ENCODE measurements at places on chromosomes 3 and 15.

- DNase-seq: peak; percentile 70
Observed at GRCh38 chr3:66407611-66408218, 93.1 kb downstream of the LRIG1 start.

DNA sequence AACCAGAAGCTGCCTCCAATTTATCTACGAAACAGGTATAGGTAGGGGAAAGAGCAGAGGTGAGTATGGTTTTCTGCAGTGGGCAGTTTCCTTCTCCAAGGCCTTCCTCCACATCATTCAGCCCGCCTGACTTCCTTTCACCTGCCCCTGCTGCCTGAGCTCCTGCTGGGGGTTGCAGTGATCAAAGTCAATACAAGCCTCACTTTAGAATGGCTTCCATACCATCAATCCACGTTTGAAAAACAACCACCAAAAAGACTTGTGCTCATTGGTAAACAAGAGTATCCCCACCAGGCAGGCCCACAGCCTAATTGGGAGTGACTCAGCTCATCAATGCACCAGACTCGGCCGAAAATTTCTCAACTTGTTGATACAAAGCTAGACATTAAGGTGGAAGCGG lies 159.9 kb downstream of the MAGI1 start:
- DNase-seq: no peak

DNA sequence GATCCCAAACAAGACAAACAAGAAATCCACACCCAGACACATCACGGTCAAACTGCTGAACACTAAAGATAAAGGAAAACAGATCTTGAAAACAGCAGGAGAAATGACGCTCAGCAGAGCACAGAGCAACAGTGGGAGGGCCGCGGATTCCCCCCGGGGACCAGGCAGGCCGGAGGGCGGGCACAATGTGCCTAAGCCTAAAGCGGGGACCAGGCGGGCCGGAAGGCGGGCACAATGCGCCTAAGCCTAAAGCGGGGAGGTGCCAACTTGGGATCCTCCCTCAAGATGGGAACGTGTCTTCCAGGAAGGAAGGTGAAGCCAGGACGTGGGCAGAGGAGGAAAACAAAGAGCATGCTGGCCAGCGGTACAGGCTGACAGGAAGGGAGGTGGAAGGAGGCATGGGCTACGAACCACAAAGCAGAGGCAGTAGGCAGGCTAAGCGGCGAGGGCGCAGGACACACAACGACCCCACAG lies 31.1 kb downstream of the CYFIP1 start:
- no peak for DNase-seq

DNA sequence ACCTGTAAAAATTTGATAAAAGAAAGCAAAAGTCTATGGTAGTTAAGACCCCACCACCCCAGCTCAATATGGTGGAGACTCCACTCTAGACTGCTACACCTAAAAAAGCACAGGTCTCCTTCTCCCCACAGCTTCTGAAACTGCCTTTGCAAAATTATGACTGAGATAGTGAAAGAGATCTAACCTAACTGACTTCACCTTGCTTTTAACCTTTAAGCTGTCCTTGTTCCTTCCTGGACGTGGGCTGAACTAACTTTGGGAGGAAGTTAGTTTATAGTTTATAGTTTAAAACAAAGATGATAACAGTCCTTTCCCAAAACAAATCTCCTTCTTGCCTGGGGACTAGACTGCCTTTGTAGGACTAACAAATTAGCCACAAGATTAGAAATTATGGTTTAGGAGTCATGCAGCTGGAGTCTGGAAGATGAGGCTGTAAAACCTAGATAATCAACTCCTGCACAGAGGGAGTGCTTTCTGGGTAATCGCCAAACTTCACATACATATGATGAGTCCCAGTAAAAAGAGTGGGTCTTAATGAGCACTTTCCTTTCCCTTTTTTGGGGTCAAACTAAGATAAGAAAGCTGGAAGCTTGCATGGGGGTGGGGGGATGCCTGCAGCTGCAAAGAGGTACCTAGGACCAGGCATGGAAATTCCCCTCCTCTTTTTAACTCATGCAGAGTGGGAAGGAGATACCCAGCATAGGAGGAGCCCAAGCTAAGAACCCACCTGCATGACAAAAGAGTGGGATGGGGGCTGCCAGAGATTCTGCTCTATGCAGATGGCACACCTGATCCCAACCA lies 17.5 kb downstream of the CCR8 start:
- no peak for DNase-seq

DNA sequence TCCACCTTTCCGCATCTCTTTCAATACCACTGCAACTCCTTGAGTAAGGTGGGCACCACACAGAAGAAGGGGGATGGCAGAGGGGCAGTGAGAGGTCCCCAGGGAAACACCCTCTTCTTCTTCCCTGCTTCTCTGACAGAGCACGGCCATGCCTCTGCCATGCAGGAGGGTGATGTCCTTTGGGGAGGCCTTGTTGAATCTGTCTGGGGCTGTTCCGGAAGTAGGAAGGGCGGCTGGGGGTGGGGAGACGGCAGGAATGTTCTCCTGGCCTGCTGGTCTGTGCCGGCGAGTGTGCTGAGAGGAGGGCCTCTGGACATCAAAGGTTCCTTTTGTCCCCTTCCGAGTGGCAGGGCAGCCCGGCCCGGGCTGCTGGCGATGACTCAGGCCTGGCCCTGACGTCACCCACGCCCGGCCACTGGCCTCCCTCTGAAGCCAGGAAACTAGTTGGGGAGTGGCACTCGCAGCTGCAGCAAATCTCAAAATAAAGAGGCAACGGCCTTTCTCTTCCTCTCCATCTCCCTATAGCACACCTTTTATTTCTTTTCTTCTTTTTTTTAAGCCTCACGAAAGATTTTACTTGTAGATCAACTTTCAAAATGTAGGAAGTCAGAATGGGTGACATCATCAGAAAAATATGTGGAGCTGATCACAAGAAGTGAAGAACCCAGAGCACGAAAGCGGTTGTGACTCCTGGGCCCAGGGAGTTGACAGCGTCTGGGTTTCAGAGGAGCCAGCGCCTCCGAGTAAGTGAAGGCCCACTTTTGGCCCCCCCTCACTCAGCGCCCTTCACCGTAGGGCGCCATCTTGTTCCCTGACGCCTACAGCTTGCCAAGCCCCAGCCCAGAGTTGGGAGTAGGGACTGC lies at the start of gene ZBTB38:
TSS of gene ZBTB38 (plus strand) at position 443 of the 863 bp plus-strand sequence. CDS start 73,885 bp downstream, outside the sequence.
- DNase-seq: peak; percentile 54

- DNase-seq: no peak
Observed at GRCh38 chr3:185655426-185656320, 69.6 kb downstream of the SENP2 start.

- no peak for DNase-seq
Observed at GRCh38 chr15:67013696-67014095, 51.7 kb upstream of the SMAD3 start.

- DNase-seq: no peak
Observed at GRCh38 chr3:9765865-9766264, 3.9 kb downstream of the CAMK1 start.

DNA sequence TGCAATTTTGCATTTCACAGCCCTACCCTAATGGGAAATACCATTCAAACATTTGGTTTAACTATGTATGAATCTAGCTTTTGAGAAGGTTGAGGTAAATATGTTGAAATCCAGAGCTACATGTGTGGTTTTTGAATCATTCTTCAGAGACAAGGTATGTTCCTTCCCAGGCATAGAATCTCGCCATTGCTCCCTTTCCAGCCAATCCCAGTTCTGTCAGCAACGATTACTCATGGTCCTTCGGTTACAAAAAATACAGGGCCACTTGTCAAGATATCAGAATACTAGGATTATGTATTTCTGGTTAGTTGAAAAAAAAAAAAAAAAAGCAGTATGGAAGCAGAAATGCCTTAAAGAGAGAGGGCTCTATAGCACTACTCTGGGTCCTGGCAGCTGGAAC lies 182.4 kb downstream of the RBMS3 start:
- no peak for DNase-seq

GRCh38 chr3:132145833-132146232 lies 111.0 kb upstream of the CPNE4 start:
- DNase-seq: no peak

DNA sequence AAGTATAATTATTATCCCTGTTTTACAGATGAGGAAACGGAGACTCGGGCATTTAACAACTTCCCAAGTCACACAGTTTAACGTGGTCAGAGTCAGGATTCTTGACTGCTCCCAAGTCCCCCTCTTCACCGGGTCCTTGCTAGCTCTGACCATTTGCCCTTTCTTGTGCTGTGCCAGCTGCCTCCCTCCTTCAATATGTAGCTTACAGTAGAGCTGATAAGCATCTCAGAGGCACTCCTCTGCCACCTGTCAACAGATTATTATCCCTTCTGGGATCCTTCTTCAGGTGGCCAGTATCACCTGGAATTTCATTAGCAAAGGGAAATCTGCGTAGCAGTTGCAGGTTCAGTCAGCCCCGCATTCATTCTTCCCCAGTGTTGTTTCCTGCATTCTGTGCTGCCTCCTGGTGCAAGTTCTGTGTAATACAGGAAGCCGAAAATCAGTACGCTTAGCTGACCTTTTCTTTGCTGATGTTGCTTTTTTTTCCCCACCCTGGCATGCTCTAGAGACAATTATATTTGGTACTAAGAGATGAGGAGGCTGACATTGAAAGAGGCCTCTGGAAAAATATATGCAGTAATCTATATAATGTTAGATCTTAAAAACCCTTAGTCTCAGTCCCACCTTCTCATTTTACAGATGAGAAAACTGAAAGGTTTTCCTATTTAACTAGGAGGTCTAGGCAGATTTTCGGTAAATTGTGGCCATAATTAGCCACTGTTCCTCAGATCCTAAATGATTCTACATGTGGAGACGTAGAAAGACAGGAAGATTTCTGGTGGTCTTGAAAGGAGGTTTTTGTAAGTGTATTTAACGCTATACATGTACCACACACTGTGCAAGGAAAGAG lies 24.8 kb downstream of the TMOD2 start:
- peak; percentile 36 for DNase-seq

- no peak for DNase-seq
Observed at GRCh38 chr3:185737020-185737419, 87.8 kb downstream of the IGF2BP2 start.

DNA sequence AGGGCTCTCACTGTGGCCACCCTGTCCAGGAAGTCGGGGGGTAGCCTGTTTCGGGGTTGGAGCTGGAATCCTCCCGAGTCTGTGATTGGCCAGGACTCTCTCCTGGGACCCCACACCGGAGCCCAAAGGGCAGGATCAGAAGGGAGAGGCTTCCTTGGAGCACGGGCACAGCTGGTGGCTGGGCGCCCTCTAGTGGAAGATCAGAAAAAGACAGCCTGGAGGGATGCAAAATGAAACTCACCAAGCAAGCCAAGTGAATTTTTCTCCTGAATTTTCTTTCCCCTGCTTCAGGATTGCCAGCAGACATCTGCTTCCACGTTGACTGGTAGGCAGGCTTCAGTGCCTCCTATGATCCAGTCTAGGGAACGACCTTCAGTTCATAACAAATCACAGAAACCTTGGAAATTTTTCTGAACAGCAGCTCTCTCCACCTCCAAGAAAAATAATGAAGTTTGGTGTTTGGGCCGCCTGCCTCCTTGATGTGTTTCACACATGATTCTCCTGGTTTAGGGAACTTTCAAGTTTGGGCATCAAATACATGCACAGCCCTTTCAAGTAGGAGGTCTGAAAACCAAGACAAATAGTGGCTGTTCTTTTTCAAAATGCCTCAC lies 224.6 kb downstream of the VPS13C start:
- DNase-seq: peak; percentile 62

GRCh38 chr3:53331871-53332270 lies 15.5 kb downstream of the DCP1A start:
- no peak for DNase-seq

DNA sequence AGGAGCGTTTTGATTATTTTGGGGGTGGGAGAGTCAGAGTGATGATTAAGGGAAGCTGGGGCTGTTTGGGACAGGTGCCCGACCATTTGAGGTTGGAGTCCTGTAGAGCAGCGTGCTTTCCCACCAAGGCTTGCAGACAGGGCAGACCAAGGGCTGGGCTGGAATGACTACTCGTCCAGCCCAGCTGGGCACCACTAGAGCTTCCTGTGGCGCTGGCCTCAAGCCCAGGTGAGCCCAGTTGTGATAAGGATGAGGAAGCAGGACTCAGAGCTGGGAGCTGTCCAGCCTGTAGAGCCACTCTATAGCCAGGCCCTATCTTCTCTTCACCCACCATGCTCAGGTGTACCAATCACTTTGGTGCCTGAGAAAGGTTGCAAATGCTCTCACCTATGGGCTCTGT lies 75.8 kb upstream of the ACAN start:
- no peak for DNase-seq

DNA sequence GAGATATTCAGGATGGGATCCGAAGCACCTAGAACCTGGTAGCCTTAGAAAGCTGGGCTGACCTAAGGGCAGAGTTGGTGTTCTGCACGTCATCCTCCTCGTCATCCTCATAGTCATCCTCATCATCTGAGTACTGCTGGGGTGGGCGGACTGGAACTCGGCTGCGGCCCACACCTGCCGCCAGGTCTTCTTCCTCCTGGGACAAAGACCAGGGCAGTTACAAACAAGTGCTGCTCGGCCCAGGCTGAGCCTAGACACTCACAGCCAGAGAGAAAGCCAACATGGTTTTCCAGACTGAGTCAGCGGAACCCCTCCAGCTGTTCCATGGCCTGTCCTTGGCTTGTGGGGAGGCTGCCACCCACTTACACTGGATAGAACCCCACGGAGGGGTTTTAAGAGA lies 40.5 kb downstream of the SEMA3G start:
- DNase-seq: no peak

GRCh38 chr3:113088616-113089015 lies 97.8 kb downstream of the GTPBP8 start:
- DNase-seq: no peak

DNA sequence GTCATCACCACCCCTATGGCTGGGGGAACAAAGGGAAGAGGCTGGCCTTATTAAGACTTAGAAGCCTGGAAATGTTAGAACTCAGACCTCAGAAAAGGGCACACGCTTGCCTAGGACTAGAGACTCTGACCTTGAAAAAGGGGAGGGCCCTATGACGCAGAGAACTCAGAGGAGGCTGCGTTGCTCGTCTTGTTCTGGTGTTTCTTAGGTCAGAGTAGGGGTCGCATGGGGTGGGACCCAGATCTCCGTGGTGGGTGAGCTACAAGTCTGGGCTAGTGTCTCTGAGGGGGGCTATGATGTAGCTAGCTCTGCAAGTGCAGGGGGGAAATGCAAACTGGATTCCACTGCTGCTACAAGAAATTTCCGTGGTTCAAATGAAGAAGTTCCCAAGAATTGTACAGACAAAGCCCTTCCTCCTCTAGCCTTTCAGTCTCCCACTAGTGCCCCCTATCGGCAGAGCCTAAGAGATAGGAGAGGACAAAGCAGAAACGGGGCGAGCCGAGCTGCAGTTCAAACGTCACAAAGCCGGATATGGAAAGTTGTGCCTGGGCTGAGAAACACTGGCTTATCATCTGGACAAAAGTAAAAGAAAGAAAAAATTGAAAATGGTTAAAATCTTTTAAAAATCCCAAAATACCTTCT lies 392.9 kb upstream of the ROBO2 start:
- no peak for DNase-seq

Data from progenitor cell of endocrine pancreas (in vitro differentiated cells).